ENCODE measurements at places on chromosomes 1 and 21.

GRCh38 chr1:39413902-39414528, 77.4 kb upstream of the BMP8A start:
- DNase-seq = no peak

- DNase-seq = no peak
Measured at GRCh38 chr1:172999349-172999748, 51.4 kb downstream of the TNFSF18 start.

DNA sequence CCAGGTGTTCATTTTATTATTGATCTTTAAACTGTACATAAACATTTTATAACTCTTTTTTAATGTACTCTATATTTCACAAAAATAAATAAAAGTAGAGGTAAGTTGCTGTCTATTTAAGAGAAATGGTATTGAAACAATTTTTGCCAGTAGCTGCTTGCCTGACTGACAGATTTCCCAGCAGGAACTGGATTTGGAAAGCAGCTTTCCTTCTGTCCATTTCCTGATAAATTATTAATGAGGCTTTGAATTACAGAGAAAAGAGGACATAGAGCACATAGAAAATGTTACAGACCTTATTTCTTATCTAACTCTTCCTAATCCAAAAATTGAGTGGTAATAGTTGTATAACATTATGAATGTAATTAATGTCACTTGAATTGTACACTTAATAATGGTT, 79.7 kb upstream of the BCL10 start:
- DNase-seq = no peak

GRCh38 chr1:212354464-212354863, 60.2 kb downstream of the PACC1 start:
- DNase-seq = no peak

DNA sequence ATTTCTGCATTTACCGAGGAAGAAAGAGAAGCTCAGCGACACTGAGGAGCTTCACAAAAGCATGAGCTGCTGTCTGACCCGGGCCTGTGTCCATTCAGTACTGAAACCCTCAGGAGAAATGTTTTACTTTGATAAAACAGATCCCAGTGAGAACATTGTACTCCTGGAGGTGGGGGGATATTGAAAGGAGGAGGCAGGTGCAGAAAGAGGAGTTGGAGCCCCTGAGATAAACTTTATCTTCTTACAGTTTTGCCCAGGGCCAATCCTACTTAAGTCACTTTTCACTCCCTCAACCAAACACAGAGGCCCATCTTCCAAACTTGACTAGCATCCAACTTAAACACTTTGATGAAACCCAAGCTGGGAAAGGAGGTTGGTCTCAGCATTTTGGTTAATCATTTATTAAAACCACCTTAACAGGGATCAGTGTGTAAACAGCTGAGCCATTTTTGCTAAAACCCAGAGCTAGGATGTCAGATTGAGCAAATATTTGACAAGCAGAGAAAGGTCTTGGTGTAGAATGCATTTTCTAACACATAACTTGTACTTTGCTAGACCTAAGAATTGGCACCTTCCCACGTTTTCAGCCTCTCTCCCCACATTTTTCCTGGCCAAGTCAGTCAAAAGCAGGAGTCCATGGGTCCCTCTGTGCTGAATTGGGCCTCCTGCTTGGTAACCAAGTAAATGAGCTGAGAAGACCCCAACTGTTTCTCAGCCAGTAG, 32.5 kb upstream of the SARS1 start:
- DNase-seq = peak; percentile 22

DNA sequence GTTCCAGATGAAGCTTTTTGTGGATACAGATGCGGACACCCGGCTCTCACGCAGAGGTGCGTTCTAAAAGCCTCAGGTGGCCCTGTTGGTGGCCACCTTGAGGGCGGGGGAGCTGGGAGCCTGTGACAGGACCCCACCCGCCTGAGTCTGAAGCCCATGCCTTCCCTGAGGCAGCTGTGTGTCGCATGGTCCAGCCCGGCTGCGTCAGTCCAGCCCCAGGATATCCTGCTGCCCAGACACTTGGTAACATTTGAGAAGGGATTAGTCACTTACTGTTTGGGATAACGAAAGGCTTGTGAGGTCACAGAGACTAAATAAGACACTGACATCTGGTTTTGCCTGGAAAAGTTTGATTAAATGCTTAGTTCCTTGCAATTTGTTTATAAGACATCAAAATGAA, 68.9 kb downstream of the UCK2 start:
- no peak for DNase-seq

DNA sequence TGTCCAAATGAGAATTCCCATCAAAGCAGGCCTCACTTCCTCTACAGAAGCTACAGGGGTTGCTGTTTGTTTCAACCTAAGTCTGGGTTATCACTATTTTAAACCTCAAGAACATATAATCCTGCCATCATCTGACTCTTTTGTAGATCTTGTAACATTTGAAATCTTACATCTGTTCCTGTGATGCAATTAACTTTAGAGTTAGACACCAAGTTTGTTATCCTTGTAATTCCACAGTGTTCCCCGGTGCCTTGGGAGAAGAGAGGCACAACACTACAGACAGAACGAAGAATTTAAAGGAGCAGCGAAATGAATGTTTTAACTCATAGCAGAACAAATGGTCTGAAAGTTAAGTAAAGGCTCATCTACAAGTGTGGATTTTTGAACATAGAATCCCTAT, 116.1 kb downstream of the UCHL5 start:
- no peak for DNase-seq

GRCh38 chr1:155228096-155228427, 19.6 kb downstream of the MTX1 start:
- no peak for DNase-seq

DNA sequence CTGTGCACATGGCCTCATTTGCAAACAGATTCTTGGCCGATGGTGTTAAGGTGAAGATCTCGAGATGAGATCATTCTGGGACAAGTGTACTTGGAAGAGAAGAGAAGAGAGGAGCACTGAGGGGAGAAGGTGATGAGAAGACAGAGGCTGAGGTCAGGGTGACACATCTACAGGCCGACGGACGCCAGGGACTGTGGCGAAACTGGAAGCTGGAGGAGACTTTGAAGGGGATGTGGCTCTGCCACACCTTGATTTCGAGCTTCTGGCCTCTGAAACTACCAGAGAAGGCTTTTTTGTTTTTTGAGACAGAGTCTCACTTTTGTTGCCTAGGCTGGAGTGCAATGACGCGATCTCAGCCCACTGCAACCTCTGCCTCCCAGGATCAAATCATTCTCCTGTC, 137.5 kb upstream of the TMEM51 start:
- no peak for DNase-seq

DNA sequence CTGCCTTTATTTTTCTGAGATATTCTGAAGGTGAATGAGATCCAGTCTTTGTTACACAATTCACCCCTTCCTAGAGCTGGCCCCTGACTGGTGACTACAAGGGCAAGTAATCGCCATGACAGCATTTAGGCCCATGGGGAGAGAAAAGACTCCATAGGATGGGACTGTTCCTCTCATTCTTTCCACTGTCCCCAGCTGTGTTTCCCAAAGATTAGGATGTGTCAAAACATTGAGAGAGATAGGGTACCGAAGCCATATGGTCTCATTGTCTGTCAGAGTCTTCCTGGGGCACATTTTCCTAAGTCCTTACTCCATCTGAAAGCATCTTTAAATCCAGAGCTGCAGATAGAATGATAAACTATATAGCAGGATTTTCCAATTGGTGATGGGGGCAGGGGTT, 423.5 kb downstream of the OMA1 start:
- no peak for DNase-seq

- peak; percentile 35 for DNase-seq
Measured at GRCh38 chr1:157170677-157171515, 32.7 kb upstream of the ETV3 start.

DNA sequence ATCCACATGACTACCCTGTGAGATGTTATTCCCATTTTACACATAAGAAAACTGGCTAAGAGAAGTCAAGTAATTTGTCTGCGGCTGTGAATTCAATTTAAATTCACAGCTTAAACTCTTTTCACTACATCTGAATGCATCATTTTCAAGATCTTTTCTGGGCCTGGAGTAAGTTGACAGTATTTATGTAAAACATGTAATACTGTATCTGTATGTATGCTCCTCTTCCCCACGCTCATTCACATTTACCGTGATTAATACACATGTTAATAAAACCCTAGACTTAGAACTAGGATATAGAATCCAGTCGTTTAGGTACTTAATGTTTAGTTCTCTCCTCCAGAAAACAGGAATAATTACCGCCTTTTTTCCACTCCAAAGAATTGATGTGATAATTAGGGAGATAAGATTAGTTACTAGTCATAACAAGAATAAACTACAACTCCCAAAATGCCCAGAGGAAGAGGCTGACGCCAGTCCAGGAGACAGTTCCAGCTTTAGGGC, 442 bp upstream of the PPP1R12B start:
- DNase-seq = no peak

GRCh38 chr1:227459326-227459841, 104.0 kb upstream of the ZNF678 start:
- DNase-seq = no peak

DNA sequence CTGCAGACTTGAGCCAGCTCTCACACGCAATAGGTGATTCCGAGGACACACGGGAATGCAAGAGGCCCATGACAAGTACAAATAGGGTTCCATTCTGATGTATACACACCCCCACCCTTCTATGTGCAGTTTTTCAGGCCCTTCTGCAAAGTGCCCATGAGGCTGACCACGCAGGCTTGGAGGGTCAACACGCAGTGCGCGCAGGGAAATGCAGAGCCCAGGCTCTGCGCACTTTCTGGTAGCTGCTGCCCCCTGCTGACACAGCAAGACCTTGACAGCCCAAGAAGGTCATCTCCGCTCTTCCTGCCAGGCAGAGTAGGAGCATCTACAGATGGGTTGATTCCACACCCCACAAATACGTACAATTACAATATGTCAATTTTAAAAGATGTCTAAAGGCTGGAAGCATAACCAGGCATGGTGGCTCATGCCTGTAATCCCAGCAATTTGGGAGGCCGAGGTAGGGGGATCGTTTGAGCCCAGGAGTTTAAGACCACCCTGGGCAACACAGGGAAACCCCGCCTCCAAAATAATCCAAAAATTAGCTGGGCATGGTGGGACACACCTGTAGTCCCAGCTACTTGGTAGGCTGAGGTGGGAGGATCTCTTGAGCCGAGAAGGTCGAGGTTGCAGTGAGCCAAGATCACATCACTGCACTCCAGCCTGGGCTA, 18.5 kb downstream of the SH3BP5L start:
- DNase-seq = peak; percentile 42

GRCh38 chr1:216387782-216388181, 35.5 kb downstream of the USH2A start:
- no peak for DNase-seq
